Stimulated activated CD4-positive, alpha-beta T cell treated with anti-CD3 and anti-CD28 coated beads, TNF-alpha, amount 100 ng/mL, for 4 hours (primary cell): ENCODE measurements at places on chromosomes 3 and 15.

DNA sequence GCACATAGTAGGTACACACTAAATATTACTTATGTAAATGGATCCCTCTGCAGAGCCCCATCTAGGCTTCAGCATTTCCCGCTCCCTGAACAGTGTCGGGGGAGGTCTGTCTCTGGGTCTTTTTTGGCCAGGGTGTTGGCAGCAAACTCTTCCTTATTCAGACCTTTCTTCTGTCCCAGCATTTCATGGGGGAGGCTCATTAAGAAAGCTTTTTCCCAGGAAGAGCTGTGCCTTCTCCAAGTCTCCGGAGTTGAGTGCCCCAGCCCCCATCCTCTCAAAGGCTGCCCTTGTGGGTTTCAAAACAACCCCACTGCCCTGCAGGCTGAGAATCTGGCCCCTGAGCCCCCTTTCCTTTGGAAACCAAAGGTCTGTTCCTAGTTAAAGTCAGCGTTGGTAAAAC, 25.1 kb downstream of the SLC6A11 start:
- DNase-seq: no peak

GRCh38 chr15:52546031-52546751, 17.5 kb upstream of the MYO5A start:
- no peak for DNase-seq

- no peak for DNase-seq
Measured at GRCh38 chr15:65183865-65184159, 1.3 kb downstream of the CLPX start.

DNA sequence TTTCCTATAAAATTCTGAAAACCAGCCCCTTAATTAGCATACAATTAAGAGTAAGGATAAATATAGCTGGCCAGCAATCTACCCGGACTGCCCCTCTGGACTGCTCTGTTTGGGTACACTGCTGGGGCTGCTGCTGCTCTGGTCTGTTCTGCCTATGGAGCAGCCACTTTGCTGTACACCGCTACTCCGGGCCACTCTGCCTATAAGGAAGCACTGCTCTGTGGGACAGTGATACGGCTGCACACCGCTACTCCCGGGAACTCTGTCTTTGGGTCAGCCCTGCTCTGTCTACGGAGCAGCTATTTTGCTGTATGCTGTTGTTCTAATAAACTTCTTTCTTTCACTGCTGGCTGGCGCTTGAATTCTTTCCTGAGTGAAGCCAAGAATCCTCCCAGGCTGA, 316.5 kb upstream of the PLSCR5 start:
- DNase-seq: no peak

- peak; percentile 60 for DNase-seq
Measured at GRCh38 chr3:71583566-71584393, at the start of gene FOXP1. Gene FOXP1 (minus strand): TSS chr3:71583728. CDS start chr3:71198381, 385,347 bp downstream.

DNA sequence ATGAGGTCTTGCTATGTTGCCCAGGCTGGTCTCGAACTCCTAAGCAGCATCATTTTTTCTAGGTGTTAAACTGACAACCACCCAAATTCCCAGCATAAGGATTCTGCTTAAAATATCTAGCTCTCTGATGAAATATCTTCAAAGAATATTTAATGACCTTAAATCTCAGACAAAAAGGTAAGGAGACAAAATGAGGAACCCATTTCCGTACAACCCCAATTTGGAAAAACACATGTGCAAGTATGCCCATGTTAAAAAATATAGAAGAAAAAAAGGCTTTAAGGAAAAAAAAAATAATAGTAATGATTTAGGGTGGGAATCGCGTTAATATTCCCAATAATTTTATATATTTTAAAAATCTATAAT, 1.4 kb upstream of the SACM1L start:
- DNase-seq: no peak

GRCh38 chr3:55158345-55158744, 230.5 kb upstream of the LRTM1 start:
- no peak for DNase-seq

DNA sequence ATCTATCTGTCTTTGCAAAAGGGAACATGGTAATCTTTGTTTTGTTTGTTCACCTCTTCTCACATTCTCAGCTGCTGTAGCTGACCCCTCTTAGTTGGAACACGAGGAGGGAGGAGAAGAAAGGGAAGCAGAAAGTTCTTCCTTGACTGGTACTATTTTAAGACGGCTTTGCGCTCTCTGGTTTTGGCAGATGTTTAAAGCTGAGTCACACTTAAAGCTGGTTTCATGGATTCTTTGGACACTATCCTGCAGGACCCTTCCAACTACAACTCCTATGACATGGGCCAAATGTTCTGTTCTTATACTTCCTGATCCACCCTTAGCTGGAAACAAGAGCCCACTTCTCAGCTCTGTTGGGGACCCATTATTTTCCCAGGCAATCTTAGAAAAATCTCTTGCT, 40.6 kb upstream of the FXR1 start:
- DNase-seq: no peak

DNA sequence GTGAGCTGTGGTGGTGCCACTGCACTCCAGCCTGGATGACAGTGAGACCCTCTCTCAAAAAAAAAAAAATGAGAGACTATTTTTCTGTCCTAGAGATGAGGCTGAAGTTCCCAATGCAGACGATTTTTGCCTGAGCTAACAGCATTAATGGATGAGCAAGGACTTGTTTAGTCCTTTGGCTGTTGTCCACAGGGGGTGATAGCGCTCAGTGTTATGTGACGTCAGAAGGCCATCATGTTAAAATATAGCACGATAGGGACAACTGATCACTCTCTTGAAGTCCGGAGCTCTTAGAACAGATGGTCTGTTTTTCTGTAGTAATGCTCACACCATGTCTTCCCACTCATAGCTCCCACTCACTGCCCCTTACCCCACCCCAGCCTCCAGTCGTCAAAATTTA, 6.8 kb downstream of the TRNT1 start:
- DNase-seq: no peak
